Astrocyte (in vitro differentiated cells and primary cell): ENCODE measurements at places on chromosomes 5 and 9.

GRCh38 chr5:16981700-16982099 lies 45.6 kb upstream of the MYO10 start:
- no peak for DNase-seq

DNA sequence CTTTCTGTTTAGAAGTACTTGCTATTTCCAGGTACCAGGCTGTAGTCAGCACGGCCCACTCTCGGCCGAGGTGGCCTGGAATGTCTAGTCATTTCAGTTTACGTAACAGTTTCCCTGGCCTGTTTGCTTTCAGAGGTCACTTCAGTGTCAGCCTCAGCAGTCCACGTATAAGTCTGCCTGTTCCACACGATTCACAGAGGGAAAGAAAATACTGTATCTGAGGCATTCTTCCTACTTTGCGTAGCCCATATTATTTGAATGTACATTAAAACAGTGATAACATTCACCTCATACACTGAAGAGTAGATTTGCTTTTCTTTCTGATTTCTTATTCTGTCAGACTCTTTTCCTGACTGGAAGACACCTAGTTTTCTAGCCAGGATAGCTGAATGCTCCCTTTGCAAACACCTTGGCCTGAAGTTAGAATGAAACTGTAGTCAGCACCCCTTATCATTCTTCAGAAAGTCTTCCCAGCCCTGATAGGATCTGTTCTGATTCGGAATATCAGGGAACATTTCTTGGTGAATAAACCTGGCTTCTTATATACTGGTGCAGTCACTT lies 140.9 kb downstream of the AOPEP start:
- DNase-seq = peak; percentile 97

DNA sequence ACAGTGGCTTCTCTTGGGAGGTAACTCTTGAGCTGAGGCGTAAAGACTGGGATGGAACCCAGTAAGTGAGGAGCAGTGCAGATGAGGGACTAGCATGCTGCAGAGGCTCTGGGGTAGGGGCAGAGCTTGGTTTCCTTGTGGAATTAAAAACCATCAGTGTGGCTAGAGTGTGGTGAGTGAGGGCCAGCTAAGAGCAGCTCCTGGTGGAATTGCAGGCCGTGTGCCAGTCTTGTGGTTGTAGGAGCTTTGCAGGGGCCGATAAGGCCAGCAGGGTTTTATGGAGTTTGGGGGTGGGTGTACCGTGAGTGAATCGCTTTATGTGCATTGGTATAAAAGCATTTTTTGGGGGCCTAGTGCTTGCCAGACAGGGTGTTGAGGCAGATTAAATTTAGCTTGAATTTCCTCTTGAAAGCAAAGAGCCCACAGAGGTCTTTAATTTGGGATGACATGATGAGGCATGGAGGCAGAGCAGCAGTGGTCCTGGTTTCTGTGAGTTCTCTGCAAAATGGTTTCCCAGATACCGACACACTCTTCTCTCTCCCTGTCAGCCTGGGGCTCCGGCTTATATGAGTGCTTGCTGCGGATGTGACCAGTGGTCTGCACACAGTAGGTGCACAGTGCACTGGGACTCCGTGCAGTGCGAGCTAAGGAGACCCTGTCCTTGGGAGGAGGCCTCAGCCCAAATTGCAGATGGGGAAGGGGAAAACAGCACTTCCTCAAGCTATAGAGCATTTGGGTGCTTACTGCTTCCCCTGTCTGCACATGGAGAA lies 176.4 kb upstream of the PITX1 start:
- DNase-seq = peak; percentile 77

DNA sequence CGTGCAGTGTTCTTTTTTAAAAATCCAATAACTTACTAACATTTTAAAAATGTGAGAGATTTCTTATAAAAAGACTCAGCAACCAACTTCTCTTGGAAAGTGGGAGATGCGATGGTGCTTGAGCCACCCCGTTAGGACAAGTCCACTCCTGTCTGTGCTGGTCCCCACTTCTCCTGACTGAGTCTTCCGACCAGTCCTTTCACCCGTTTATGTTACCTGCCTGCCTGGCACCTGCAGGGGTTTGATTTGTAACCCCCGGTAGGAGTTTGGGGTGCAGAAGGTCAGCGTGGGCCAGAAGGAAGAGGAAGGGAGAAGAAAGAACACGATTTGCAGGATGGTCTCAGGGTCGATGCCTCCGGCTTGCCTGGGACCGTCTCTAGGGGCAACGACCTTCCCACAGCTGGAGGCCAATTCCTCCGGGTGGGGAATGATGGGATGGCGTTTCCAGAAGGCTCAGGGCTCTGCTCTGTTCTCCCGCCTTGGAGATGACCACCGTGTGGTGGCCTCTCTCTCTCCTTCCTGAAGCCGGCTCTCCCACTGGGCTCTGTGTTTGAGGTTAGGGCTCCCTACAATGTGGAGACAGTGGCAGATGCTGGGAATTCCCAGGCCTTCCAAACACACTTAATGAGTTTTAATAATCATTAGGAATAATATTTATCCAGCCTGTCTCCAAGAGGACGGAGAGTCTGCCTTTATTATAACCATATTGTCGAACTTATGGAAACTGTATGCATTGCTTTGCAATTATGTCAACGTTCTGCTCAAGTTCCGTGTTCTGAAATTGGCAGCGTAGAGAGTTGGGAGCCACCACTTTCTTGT lies 14.8 kb downstream of the COL27A1 start:
- no peak for DNase-seq

DNA sequence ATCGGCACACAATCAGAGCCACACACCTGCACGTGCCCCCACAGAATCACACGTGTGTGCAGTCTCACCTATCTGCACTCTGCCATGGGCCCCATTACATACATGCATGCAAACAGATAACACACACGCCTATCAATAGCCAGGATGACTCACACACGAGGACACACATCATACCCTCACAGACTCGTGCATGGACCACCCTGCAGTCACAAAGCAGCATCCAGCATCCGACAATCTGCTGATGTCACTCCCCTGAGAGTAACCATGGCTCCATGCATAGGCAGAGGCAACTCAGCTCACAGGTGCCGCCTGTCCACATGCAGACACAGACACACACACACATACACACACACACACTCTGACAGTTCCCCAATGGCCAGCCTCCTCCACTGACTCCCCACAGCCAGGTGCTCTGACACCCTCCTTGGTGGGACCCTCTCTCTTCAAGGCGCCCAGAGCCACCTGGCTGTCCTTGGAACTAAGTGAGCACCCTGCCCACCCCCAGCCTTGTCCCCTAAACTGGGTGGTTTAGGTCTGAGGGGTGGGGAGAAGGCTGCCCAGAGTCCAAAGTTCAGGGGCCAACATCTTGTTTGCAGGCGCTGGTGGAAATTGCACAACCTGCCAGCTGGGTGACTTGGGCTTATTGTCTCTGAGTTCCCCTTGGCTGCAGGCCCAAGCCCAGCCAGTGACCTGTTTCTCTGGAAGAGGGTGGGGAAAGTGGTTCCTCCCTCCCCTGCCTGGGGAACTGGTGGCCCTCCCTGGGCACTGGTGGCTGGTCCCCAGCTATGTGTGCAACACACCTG lies 34.6 kb upstream of the NEK6 start:
- no peak for DNase-seq

- no peak for DNase-seq
These were observed 3.7 kb upstream of the ICE1 start for GRCh38 chr5:5418764-5419163.
